ENCODE measurements at places on chromosomes 3 and 15.

- H3K4me3 ChIP-seq = no peak overlapping the region
- no peaks in the 10 kb centered on the region for H3K27me3 ChIP-seq
- H3K4me1 ChIP-seq = peaks cover 69% of the 10 kb centered on the region
- ATAC-seq = no peak
These were observed 5.5 kb downstream of the UBE3A start for GRCh38 chr15:25433118-25433865.

DNA sequence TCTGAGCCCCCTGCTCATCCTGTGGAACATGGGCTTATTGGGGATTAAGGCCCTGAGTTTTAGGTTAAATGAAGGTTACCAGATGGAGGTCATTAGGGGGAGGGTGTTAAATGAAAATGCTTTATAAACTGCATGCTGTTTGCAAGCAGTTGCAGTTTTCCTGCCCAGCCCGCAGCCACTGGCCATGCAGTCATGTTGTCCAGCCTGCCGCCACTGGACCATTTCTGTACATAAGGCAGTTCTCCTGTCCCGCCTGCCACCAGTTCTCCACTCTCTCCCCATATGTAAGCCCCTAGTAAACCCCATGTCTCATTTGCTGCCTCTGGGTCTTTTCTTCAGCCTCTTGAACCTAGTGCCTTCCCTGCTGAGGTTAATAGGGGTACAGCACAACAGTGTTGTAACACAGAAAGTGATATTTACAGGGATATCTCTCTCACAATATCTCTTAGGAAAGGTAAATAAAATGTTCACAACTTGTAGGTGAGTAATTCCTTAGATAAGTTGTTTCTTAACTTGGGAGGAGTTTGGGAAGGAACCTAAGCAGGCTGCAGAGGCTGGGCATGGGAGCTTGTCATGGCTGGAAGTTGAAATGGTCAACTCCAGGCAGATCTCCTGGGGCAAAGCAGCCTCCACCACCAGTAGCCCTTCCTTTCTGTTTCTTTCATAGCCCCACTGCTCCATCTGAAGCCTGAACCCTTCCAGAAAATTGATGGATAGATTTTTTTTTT lies 148.2 kb downstream of the CMSS1 start:
- no peaks in the 10 kb centered on the region for H3K27me3 ChIP-seq
- H3K36me3 ChIP-seq = peaks cover 11% of the 10 kb centered on the region
- ATAC-seq = no peak

DNA sequence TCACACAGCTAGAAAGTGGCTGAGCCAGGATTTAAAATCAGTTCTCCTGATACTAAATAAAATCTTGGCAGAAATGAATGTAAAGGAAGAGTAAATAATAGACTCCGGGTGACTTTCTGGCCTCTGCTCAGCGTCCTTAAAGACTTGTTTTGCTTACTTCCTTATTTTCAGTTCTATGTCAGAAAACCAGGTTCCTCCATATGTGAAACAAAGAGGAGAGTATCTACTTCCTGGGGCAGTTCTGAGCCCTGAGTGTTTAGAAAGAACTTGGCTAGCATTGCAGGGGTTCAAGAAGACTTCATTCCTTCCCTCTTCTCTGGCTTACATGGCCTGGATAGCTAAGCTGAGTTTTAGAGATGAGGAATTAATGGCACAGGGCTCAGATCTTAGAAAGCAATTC lies 222.8 kb upstream of the TLE3 start:
- ATAC-seq = peak; percentile 49
- H3K27me3 ChIP-seq = no peaks in the 10 kb centered on the region
- peaks cover 58% of the 10 kb centered on the region for H3K4me1 ChIP-seq
- H3K4me3 ChIP-seq = peak overlapping the region; percentile 27
- H3K36me3 ChIP-seq = no peaks in the 10 kb centered on the region
- H3K27ac ChIP-seq = peak overlapping the region; percentile 71

GRCh38 chr3:57003676-57004075 lies 56.8 kb upstream of the SPATA12 start:
- H3K27me3 ChIP-seq = peaks cover 34% of the 10 kb centered on the region
- ATAC-seq = no peak
- H3K27ac ChIP-seq = no peak overlapping the region

GRCh38 chr3:194130188-194130587 lies 5.8 kb upstream of the HES1 start:
- no peak for ATAC-seq
- no peak overlapping the region for H3K27ac ChIP-seq
- no peak overlapping the region for H3K4me3 ChIP-seq
- peaks cover 57% of the 10 kb centered on the region for H3K4me1 ChIP-seq
- peaks cover 17% of the 10 kb centered on the region for H3K27me3 ChIP-seq
- H3K36me3 ChIP-seq = no peaks in the 10 kb centered on the region

- no peak overlapping the region for H3K4me3 ChIP-seq
- H3K27ac ChIP-seq = no peak overlapping the region
- ATAC-seq = no peak
- no peaks in the 10 kb centered on the region for H3K36me3 ChIP-seq
These were observed 174.3 kb downstream of the OXSM start for GRCh38 chr3:25964141-25964540.

GRCh38 chr3:133934996-133935842 lies 39.5 kb upstream of the RAB6B start:
- H3K4me1 ChIP-seq = peaks cover 5% of the 10 kb centered on the region
- no peak overlapping the region for H3K4me3 ChIP-seq
- no peak overlapping the region for H3K27ac ChIP-seq
- no peaks in the 10 kb centered on the region for H3K36me3 ChIP-seq
- no peak for ATAC-seq
- peaks cover 11% of the 10 kb centered on the region for H3K27me3 ChIP-seq

DNA sequence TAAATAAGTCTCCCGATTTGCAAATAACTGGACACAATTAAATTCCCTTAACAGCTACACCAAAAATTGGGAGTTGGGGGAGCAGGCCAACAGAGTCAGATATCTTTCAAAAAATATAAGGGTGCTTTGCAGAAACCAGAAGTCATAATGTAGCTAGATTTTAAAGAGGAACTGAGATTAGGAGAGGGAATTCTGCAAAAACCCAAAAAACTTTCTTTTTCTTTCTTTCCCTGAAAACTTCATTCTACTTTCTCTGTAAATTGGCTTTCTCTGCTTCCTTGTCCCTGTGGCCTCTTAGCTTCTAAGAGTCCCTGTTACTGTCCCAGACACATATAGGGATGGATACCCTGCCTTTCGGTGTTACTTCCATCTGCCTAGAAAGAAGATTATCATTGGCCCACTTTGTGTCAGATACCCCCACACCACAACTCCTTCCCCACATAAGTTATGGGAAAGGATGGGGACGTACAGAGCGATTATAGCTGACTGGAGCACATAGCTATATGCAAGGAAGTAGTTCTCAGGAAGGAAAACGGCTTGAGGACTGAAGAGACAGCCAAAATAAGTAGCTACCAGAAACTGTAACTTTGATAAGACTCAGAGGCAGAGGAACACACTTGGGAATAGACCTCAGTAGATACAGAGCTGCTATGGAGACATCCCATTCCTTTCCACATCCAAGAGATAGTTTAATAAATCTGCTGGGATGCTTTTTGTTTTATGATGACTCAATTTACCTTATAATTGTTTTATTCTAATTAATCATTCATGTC lies 129.1 kb upstream of the TGFBR2 start:
- H3K4me1 ChIP-seq = peaks cover 57% of the 10 kb centered on the region
- no peak for ATAC-seq
- H3K27ac ChIP-seq = peak overlapping the region; percentile 61
- peak overlapping the region; percentile 3 for H3K4me3 ChIP-seq
- peaks cover 7% of the 10 kb centered on the region for H3K36me3 ChIP-seq

GRCh38 chr15:29070471-29071231 lies 184.9 kb downstream of the APBA2 start:
- ATAC-seq = no peak
- H3K27ac ChIP-seq = no peak overlapping the region
- H3K36me3 ChIP-seq = no peaks in the 10 kb centered on the region
- H3K4me1 ChIP-seq = no peaks in the 10 kb centered on the region
- H3K27me3 ChIP-seq = no peaks in the 10 kb centered on the region

- H3K36me3 ChIP-seq = peaks cover 27% of the 10 kb centered on the region
- no peaks in the 10 kb centered on the region for H3K27me3 ChIP-seq
- H3K4me1 ChIP-seq = peaks cover 59% of the 10 kb centered on the region
These were observed 177.9 kb downstream of the OSBPL10 start for GRCh38 chr3:31802981-31803740.

DNA sequence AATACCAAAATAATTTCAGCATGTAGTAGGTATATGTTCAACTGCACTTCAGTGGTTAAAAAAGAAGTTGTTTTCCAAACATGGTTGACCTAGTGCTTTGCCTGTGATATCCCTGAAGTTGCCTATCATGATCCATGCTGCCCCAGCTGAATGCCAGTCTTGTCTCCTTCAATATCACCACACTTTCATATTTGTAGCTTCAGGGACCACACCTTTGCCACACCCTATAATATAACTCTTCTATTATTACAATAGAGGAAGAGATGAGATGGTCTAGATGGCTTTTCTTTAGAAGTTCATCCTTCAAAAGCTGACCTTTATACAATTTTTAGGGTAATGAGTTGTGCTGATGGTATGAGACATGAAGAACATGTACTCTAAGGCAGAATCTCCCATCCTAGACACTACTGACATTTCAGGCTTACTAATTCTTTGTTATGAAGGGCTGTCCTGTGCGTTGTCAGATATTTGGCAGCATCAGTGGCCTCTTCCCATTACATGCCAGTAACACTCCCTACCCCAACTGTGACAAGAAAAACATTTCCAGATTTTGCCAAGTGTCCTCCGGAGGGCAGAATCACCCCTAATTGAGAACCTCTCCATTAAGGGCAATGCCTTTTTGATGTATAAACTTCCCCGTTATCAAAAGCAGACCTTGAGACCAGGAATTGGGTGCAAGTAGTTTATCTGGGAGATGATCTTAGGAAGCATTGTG lies 76.2 kb upstream of the PLCL2 start:
- H3K4me3 ChIP-seq = no peak overlapping the region
- H3K27ac ChIP-seq = no peak overlapping the region
- H3K36me3 ChIP-seq = no peaks in the 10 kb centered on the region

DNA sequence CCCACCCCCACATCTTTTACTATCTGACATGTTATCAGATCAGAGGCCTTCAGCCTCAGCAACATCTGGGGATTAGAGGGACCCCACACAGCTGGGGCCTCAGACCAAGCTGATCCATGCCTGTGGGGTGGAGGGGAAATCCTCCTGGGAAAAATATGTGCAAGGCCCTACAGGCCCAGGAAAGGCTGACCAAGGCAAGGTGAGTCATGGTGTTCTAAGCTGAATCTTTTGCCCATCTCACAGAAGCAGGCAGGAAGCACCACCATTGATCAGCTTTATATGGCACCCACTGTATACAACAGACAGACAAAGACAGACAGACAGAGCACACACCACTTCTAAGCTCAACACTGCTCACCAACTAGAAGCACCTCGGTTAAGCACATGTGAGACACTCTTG lies 12.4 kb upstream of the PARP6 start:
- peaks cover 5% of the 10 kb centered on the region for H3K36me3 ChIP-seq
- H3K4me1 ChIP-seq = no peaks in the 10 kb centered on the region
- H3K27ac ChIP-seq = no peak overlapping the region
- no peak overlapping the region for H3K4me3 ChIP-seq

GRCh38 chr15:64948916-64949315 lies 37.2 kb downstream of the ANKDD1A start:
- no peaks in the 10 kb centered on the region for H3K27me3 ChIP-seq
- peaks cover 32% of the 10 kb centered on the region for H3K4me1 ChIP-seq
- peaks cover 22% of the 10 kb centered on the region for H3K36me3 ChIP-seq
- H3K4me3 ChIP-seq = no peak overlapping the region

GRCh38 chr15:75663931-75664421 lies 16.3 kb downstream of the SNX33 start:
- no peaks in the 10 kb centered on the region for H3K4me1 ChIP-seq
- H3K36me3 ChIP-seq = no peaks in the 10 kb centered on the region
- H3K4me3 ChIP-seq = no peak overlapping the region
- ATAC-seq = no peak

DNA sequence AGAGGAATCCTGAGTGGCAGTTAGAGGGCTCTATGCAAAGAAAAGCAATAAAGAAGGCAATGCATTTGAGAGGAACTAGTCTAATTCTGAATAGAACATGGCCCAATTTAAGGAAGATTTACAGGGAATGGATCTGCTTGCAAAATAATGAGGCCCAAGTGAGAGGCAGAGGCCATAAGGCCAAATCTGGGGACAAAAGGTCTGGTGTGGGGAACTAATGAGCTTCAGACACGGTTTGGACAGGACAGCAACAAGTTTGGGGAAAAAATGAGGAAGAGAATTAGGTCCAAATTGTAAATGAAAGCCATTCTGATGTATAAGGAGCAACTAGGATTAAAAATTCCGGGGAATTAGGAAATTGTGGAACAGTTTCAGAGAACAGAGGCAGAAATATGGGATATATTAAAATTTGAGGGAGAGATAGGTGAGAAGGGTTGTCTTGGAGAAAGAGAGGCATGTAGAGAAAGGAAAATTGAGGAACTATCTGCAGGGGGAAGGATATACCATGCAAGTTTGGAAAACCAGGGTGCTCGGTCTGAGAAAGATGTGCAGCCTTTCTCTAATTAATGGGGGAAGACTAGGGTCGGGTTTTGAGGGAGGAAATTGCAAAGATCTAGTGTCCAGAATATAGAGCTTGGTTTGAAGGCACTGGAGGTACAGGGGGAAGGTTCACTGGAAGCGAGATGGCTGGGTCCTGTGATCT lies 73.8 kb downstream of the RBPMS2 start:
- H3K36me3 ChIP-seq = peaks cover 7% of the 10 kb centered on the region
- H3K4me3 ChIP-seq = peak overlapping the region; percentile 93
- ATAC-seq = no peak
- H3K27ac ChIP-seq = peak overlapping the region; percentile 91
- no peaks in the 10 kb centered on the region for H3K27me3 ChIP-seq

DNA sequence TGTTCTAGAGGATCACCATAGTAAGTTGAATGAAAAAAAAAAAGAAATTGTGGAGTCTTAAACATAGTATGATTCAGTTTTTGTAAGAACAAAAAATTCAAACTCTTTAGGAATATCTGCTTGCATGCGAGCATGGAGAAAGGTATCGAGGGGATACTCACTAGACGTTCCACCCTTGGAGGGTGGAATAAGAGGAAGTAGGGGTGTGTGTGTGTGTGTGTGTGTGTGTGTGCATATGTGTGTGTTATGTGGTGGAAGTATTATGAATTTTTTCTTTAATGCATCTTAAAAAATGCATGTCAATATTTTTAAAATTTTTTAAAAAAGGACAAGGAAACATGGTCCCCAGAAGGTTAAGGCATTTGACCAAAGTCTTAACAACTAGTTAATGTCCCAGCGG lies 26.5 kb upstream of the SIAH2 start:
- peaks cover 11% of the 10 kb centered on the region for H3K27me3 ChIP-seq
- H3K36me3 ChIP-seq = no peaks in the 10 kb centered on the region
- ATAC-seq = no peak
- no peak overlapping the region for H3K27ac ChIP-seq
- H3K4me3 ChIP-seq = no peak overlapping the region

GRCh38 chr3:61912158-61912557 lies 350.8 kb downstream of the PTPRG start:
- no peaks in the 10 kb centered on the region for H3K27me3 ChIP-seq
- no peak overlapping the region for H3K27ac ChIP-seq
- H3K36me3 ChIP-seq = no peaks in the 10 kb centered on the region
- H3K4me3 ChIP-seq = no peak overlapping the region
- peaks cover 6% of the 10 kb centered on the region for H3K4me1 ChIP-seq

- H3K27me3 ChIP-seq = no peaks in the 10 kb centered on the region
- no peaks in the 10 kb centered on the region for H3K4me1 ChIP-seq
- no peak for ATAC-seq
These were observed 81.6 kb upstream of the ROBO2 start for GRCh38 chr3:76958274-76958673.
